ENCODE measurements at places on chromosomes 4 and X. TPM values are rescaled to one million over a fixed set of nuclear protein-coding genes. Genes with fewer than 3 reads are reported as not detected.

- DNase-seq, result no peak
Observed at GRCh38 chr4:23105759-23106370, 413.1 kb downstream of the GBA3 start.

- DNase-seq, result no peak
Observed at GRCh38 chrX:110415440-110416170, 57.0 kb downstream of the RTL9 start.

DNA sequence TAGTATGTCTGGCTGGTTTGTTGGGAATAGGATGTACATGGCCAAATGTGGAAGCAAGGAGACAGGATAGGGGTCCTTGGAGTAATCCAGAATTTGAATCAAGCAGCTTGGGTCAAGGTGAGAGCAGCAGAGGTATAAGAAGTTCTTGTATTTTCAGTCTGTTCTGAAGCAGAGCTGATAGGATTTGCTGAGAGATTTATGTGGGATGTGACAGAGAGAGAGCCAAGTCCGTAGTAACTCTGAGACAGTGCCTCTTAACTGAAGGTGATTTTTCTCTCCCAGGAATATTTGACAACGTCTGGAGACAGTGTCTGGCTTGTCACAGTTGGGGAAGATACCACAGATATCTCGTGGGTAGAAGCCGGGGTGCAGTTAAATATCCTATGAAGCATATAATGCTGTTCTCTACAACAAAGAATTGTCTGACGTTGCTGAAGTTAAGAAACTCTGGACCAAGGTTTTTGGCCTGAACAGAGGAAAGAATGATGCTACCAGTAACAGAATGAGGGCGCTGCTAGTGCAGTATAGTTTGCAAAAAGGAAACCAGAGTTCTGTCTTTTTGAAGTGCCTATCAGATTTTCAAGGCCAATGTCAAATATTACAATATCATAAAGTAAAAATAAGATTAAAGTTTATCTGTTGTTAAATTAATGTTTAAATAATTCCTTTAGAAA lies 184.0 kb downstream of the ARHGAP24 start:
- no peak for DNase-seq

GRCh38 chr4:94507708-94508107 lies 56.0 kb downstream of the PDLIM5 start:
- DNase-seq, result no peak

GRCh38 chrX:24925430-24925829 lies 90.3 kb downstream of the ARX start:
- DNase-seq, result no peak

- DNase-seq, result no peak
Observed at GRCh38 chr4:125397226-125397625, 82.5 kb downstream of the FAT4 start.

DNA sequence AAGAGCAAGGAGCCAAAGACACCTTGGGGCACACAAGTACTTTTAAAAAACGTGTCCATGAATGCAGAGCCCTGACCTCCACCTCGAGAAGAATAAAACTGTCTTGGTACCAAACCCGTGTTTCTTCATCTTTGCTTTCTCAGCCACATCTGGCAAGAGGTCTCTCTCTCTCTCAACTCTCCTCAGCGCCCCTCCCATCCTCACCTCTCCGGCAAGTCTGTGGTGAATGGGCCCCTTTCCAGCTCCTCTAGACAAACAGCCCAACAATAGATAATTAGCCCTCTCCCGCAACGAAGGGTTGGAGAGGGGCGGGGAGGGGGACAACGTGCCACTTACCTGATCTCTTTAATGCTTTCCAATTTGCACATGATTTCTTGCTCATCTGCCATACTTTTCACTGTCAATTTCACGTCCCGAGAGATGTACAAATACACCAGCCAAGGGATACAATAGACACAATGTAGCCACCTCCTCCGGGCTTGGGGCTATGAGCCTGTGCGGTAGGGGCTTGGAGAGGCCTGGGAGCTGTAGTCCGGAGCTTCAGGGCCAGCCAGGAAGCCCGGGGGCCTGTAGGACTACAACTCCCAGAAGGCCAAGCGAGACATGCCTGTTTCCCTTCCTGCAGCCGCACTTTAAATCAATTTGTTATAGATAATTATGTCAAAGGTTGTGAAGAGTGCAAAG lies at the start of gene ZC4H2:
TSS of gene ZC4H2 (minus strand) at position 462 of the 684 bp plus-strand sequence. CDS start at position 389, 73 bp downstream.
- DNase-seq, result peak; percentile 80

DNA sequence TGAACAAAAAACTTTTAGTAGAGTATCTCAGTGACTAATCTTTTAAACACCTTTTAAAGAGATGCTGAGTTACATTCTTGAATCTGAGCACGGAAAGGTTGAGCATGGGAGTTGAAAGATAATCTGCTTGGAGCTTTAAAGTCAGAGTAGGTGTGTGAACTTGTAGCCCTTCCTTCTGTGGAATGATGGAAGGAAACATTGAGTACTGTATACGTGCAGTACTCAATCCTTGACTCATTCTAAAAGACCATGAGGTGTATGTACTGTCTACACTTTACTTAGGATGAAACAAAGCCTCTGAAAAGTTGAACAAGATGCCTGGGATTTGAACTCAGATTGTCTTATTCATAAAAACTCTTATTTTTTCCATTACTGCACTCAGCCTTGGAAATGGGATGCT lies 3.4 kb downstream of the ENOPH1 start:
- no peak for DNase-seq

DNA sequence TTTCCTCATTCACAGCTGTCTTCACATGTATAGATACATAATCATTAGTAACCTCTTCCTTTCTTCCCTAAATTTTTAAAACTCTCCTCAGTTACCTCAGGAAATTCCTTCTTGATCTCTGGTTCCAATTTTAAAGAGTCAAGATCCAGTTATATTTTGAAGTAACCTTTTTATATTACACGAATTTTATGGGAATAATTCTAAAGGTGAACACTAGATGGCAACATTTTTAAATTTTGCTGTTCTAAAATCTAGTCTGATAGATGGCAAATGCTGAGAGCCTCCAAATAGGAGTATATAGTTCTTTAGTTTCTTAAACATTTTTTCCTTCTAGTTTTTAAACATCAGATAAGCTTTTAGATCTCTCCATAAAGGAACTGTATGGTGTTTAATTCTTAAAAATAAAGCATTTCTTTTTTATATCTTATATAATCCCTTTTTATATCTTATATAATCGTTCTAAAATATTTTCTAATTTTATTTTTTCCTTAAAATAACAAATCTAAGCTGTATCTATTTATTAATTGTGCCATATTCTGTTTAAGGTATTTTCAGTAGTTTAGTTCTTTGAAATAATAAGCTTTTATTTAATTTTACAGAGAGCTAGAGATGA lies 37.9 kb upstream of the PAPSS1 start:
- DNase-seq, result no peak

DNA sequence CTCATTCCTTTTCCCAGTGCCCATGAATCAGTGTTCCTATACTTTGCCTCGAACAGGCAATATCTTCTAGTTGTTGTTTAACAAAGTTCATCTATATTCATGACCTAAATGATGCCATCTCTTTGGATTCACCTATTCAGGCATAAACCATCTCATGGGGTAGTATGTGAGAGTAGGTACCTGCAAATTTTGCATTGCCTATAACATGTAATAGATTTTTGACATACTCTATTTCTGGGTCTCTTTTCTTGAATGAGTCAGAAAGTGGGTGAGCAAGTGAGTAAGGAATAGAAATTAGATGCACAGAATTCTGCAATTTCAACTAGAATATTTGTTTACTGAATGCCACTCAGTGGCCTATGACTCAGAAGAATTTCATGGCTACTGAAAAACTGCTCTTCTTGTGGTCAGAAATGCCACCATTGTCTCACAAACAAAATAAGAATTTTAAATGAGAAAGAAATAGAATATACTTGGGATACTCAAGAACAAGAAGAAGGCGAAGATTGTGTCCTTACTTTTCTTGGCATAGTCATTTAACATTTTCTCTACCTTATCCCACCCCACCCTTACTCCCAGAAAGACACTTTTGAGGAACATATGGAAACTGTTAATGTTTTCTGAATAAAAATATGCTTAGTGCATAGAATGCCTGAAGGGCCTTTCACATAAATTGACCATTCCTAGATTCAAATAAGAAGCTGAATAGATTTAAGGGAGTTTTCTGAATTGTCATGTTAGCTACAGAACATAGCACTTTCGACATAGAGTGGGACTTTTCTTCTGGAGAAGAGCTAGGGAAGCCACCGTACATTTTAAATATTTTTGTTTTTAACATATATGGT lies 86.8 kb downstream of the HHIP start:
- no peak for DNase-seq

GRCh38 chrX:130136961-130137360 lies 26.7 kb upstream of the ELF4 start:
- DNase-seq, result no peak

STPG2 gene
- total RNA-seq, result 2.0 TPM

DNA sequence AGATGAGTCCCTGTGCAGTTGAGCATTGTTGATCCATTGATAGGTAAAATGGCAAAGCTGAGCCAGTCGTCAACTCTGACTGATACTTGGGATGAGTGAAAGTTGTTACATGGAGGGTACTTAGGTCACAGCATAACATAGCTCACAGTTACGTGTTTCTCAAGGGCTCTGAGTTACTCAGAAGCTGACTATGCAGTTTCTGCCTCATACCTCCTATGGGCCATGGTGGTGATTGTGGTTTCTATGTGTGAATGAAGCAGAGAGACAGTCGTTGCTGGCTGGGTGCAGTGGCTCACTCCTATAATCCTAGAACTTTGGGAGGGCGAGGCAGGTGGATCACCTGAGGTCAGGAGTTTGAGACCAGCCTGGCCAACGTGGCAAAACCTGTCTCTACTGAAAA lies 30.8 kb downstream of the FRMPD3 start:
- DNase-seq, result no peak

DNA sequence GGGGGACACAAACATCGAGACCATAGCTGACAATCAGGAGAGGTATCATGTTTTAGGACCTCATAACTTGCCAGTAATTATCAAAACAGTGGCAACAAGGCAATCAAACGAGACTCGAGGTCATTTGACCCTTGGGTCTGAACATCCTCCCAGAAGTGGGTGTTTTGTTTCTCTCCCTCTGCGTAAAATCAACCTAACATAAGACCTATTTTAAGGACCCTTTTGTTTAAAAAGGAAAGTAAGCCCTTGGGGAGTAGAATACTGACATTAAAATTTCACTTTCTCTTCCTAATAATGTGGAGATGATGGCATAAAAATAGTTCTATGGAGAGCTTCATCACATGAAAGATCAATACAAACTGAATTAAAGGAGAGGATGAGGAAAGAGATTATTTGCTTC lies 106.2 kb upstream of the PUDP start:
- DNase-seq, result no peak

- DNase-seq, result no peak
Observed at GRCh38 chr4:150547154-150547838, 34.7 kb upstream of the MAB21L2 start.

- no peak for DNase-seq
Observed at GRCh38 chr4:62028745-62029144, 828.6 kb downstream of the ADGRL3 start.

- DNase-seq, result no peak
Observed at GRCh38 chr4:141541851-141542250, 94.5 kb upstream of the IL15 start.

PHEX gene
- 0.63 TPM for total RNA-seq

CTAG1A gene
- not detected for total RNA-seq

BTC gene
- total RNA-seq, result 1.5 TPM

SLC25A6 gene
- 202 TPM for total RNA-seq

DNA sequence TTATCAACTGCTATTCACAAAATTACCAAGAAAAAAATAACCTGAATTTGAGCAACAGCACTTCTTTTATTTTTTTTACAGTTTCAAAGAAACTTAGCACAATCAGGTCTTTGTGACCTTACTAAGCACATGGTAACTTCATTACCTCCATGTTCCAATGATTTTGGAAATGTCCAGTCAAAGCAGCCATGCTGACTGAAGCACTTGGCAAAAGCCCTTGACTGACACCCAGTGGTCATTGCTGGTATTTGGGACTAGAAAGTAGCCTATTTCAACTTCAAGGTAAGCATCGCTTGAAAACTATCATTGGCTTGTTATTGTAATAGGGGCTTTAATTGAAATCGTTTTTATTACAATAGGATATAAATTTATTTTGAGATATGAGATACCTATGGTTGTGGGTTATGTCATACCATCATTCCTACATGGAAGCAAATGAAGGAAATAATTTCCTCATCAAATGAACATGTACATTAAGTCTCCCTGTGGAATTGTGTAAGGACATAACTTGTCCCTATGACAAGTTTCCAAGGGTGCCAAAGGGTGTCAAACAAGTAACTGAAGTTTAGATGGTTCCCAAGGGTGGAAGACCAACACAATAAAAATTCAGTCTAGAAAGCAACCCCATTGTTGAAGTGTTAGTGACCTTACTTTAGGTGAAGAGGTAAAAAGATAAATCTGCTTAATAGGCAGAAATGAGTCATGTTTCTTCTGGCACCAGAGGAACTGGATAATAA lies 15.2 kb upstream of the ANXA10 start:
- peak; percentile 30 for DNase-seq

DNA sequence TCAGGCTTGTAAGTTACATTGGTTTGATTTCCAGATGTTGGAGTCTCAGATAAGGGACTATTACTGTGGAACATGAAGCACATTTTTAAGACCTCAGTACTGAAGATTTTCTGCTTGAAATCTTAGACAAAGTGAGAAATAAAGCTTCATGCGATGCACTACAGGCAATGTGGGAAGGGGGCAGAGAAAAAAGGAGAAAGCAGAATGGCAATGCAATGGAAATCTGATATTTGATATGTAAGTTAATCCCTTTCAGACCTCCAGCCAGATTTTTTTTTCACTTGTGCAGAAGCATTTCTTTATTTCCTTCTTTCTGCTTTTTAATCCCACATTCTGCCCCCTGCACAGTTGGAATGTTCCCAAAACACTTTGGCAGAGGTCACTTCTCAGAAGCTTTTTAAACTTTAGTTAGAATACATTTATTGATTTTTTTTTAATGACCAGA lies 174.3 kb downstream of the ADGRL3 start:
- DNase-seq, result no peak

MAGEB1 gene
- not detected for total RNA-seq

CCDC149 gene
- total RNA-seq, result 48.2 TPM

GRCh38 chr4:94068753-94069719 lies 138.6 kb upstream of the SMARCAD1 start:
- no peak for DNase-seq

GRCh38 chrX:9340598-9341290 lies 124.1 kb upstream of the TBL1X start:
- no peak for DNase-seq

MAGEA2B gene
- total RNA-seq, result not detected

DNA sequence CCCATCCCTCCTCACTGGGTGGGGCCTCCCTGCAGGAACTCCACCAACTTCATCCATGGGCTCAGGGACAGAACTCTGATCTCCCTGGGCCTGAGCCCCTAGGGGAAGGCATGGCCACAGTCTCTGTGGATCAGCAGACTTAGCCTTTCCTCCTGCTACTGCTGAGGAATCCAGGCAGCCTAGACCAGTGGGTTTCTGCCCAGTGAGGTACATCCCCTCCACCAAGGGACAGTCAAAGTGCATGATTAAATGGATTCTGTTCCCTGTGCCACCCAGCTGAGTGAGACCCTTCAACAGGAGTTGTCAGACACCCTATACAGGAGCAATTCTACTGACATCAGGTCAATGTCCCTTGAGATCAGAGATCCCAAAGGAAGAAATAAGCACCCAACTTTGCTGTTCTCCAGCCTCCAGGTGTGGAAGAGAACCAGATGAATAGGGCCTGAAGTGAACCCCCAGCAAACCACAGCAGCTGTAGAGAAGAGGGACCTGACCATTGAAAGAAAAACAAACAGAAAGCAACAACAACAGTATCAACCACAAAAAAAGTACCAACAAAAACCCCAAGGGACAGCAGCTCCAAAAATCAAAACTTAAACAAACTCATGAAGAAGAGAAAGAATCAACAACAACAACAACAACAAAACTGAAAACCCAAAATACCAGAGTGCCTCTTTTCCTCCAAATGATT lies 84.8 kb downstream of the CHIC1 start:
- no peak for DNase-seq

Data from dorsolateral prefrontal cortex (tissue), 122 donors.